Aorta (tissue), 5 donors: ENCODE measurements at places on chromosomes 6 and 20. TPM values are rescaled to one million over a fixed set of nuclear protein-coding genes. Genes with fewer than 3 reads are reported as not detected.

The CDSN gene
- not detected for total RNA-seq

The TNXB gene
- total RNA-seq = 146 TPM

The HLA-DPB1 gene
- total RNA-seq = 98.9 TPM

The RGS17 gene
- 2.2 TPM for total RNA-seq

The TP53TG5 gene
- total RNA-seq = 0.91 TPM

The MDN1 gene
- 30.8 TPM for total RNA-seq
